ENCODE measurements at places on chromosomes 7 and 10.

DNA sequence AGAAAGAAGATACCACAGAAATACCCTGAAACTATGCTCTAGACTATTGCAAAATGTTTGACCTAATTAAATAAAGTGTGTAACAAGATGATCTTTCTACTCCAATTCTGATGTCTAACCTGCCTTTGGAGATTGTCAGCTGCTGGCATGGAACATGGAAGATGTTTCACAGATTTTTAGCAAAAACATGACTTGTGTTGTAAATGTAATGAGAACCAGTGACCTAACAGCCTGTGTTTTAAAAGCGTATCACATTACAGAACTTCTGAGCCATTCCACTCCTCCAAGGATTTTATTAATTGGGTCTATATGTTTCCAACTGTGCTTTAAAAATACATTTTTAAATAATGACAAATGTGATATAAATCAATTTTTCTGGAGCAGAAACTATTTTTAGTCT is 526.3 kb upstream of the SEMA3D start:
- DNase-seq: no peak

DNA sequence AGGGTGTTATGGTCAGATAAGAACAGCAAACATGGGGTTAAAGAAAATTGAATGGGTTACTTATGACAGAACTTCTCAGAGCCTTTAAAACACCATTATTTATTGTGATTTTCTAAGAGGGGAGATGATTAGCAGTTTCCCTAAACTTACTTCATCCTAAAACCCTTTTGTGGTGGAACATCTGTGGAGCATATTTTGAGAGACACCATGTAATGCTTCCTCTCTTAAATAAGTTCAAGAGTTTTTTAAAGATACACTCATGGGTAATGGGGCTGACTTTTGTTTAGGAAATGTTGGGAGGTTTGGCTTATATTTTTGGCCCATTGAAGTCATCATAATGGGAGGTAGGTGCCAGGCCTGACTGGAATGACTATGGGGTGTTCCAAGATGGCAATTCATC is 8.4 kb upstream of the PDCD4 start:
- peak; percentile 34 for DNase-seq

DNA sequence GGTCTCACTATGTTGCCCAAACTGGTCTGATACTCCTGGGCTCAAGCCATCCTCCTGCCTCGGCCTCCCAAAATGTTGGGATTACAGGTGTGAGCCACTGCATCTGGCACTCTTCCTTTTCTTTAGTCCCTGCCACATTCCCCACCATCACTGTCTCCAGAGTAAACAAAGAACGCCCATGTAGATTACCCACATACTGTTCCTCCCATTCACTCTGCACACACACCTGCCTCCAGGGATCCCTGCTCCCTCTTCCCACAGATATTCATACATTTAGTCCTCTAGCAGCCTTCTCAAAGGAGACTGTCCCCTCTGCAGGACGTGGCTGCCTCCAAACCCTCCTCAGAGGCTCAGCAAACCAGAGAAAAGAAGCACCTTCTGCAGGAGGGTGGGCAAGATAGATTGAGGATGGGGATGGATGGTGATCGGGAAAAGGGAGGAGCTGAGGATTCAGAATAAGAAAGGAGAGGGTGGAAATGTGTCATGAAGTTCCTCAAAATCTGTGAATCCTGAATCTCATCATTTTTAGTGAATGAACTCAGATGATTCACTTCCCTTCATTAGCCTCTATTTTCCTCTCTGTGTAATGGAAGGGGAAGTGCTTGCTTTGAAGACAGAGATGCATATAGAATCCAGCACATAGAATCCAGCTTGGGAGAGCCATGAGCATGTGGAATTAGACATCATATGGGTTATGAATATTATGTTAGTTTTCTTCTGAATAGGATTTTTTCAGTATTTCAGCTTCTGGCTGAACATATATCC is 5.5 kb upstream of the PLAU start:
- DNase-seq: no peak

DNA sequence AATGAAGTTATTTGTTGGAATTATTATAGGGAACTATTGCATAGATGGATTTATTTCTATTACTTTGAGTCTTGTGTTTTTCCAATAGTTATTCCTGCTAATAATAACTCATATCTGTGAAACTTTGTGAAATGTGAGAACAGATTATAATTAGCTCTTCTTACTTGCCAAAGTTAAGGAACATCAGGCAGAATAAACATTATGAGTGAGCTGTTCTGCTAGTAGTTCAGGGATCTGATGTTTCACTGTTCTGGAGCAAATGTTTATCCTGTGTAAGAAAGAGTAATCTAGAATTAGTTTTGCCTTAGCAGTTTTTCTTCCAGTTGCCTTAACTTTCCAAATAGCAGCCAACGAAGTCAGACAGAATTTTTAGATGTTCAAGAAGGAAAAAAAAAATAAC is 245.2 kb upstream of the PLXDC2 start:
- no peak for DNase-seq

DNA sequence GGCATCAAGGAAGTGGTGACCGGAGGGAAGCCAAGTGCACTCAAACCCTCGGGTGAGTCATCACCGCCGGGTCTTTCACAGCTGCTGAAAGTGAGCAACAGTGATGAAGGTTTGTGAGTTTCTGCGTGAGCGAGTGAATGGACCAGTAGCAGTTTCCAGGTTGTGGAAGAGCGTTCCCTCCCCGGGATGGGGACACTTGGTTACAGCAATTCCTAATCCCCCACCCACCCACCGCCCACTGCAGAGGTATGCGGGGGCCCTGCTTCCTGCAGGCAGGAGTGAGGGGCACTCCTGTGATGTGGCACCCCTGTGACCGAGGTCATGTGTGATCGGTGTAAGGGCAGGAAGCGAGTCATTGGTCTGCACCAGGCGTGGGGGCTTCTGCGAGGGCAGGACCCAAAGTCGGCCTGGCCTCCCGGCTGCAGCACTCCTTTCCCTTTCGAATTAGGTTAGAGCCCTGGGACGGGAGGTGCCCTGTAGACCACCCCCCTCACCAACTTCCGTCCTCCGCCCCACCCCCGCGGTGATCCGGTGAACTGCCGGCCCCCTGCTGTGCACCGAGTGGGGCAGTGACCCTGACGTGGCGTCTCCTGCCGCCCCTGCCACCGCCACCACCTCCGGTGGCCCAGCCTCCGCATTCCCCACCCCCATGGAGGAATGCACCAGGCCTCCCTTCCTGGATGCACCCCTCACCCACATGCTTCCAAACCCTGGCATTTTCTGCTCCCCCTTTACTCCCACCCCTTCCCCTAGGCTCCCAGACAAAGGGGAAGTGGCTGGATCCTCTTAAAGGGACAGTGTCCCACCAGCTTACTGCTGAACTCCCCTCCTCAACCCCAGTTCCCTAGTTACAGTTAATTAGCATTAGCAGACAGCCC is 10.9 kb downstream of the LIMK1 start:
- peak; percentile 94 for DNase-seq

GRCh38 chr7:107682886-107683285 is 22.3 kb downstream of the SLC26A4 start:
- DNase-seq: no peak

DNA sequence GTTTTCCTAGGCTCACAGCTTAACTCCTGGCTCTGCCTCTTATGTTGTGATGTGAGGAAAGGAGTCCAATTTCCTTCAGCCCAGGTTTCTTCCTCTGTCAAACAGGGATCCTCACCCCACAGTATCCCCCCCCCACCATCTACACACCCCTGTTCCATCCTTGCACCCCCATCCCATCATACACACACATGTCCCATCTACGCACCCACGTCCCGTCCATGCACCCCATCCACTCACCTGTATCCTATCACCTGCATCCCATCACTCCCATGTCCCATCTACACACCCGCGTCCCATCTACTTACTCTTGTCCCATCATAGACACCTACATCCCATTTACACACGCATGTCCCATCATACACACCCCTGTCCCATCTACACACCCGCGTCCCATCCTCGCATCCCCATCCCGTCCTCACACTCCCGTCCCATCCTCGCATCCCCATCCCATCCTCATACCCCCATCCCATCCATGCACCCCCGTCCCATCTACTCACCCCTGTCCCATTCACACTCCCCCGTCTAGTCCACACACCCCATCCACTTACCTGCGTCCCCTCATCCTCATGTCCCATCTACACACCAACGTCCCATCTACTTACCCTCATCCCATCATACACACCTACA is 117.3 kb downstream of the TRRAP start:
- DNase-seq: no peak

DNA sequence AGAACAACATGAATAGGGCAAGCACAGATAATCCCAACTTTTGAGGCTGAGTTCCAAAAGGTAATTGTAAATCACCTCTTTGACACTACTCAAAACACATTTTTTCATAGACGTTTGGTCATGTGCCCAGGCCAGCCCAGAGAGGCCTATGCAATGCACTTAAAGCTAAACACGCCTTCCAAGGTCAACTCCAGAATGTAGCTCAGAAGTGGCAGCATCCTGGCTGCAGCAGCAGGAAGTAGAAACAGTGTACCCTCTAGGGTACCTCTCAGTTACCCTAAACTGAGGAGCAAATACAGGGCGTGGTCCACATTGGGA is 58.7 kb downstream of the OSBPL3 start:
- DNase-seq: peak; percentile 51

DNA sequence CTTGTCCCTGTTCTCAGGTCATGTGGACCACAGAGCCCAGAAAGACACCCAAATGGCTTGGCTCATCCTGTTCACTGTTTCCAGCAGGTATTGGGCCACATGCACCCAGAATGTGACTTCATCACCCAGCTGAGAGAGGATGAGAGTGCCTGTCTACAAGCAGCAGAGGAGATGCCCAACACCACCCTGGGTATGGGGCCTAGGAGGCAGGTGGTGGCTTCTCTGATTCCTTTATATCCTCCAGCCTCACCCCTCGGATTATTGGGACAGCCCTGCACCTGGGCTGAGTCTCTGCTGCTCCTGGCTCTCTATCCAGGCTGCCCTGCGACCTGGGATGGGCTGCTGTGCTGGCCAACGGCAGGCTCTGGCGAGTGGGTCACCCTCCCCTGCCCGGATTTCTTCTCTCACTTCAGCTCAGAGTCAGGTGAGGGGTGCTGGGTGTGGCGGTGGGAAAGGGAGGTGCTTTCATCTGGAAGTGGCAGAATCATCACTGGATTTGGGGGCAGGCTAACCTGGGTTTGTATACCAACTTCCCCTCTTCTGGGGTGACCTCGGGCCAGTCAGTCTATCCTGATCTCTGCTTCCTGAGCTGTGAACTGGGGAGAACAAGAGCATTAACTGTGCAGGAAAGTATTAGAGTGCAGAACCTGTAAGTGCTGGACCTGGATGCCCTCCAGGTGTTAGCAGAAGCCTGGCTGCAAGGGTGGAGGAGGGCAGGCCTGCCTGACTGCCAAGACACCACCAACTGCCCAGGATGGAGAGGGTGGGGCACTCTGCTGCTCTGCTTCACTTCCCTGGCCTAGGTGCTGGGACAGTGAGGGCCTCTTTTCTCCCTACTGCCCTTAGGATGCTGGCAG is 5.2 kb downstream of the GHRHR start:
- DNase-seq: no peak

- DNase-seq: peak; percentile 96
Measured at GRCh38 chr10:125661941-125662515, 20.9 kb downstream of the TEX36 start.

DNA sequence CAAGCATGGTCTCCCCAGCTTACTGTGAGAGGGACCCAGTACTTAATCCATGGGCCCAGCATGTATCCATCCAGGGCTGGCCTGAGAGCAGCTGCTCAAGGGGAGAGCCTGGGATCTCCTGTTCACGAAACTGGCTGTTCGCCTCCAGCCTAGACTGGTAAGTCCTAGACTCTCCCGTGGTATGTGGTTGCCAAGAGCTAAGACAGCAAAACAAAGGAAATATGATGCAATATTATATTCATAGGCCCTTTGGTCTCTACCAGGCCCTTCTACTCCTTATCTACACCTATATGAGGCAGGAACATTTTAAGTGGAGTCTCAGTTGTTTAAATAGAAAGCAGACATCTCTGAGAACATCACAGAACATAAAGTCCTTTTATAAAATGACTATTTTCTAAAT is 28.9 kb upstream of the STK17A start:
- DNase-seq: peak; percentile 53

DNA sequence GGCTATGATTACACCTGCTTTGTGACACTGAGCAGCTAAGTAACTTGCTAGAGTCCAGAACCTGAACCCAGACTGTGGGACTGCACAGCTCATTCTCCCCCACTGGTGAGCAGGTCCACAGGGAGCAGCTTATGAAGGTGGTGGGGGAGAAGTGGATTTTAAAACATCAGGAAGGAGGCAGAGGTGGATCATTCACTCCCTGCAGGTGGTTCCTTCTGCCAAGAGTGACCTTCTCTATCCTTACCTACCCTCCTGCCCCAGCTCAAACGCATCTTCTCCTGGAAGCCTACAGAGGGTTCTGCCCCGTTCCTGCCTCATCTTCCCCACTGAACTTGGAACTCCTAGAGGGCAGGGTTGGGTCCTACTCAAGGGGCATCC is 539 bp upstream of the FAM241B start:
- DNase-seq: no peak

DNA sequence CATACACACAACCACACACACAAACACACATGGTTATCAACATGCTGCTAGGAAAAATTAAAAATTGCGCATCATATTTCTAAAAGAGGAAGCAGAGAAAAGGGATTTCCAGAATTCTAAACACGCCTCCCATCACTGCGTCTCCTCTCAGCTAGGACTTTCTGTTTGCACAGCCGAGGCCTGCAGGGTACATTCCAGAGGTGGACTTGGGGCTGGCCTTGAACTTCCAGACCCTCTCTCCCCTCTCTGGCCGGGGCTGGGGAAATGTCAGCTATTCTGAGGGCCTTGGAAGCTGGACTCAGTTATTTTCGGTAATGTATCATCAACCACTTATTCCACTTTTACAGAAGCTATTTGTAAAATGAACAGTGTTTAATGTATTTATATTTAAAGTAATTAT is 168.7 kb downstream of the GALNT17 start:
- DNase-seq: no peak

GRCh38 chr10:43117031-43117776 is 21.0 kb upstream of the CSGALNACT2 start:
- DNase-seq: no peak

Data from fibroblast of upper back skin (primary cell).